ENCODE measurements at places on chromosomes 16 and 17. TPM values are rescaled to one million over a fixed set of nuclear protein-coding genes. Genes with fewer than 3 reads are reported as not detected.

Gene CD300E
- not detected for total RNA-seq

Gene WFIKKN1
- total RNA-seq: under 0.01 TPM

Gene PPM1E
- under 0.01 TPM for total RNA-seq

Gene ZC3H7A
- 25.5 TPM for total RNA-seq

Gene NHERF1
- total RNA-seq: 10.7 TPM

Gene KRTAP4-5
- total RNA-seq: not detected

Gene PRAC1
- not detected for total RNA-seq

Gene CASKIN1
- 0.19 TPM for total RNA-seq

Gene KRT33B
- total RNA-seq: under 0.01 TPM

Gene CPHXL2
- not detected for total RNA-seq

Gene SLC13A2
- not detected for total RNA-seq

Gene CSH2
- total RNA-seq: not detected

Gene FAM222B
- total RNA-seq: 3.4 TPM

Gene TBC1D3B
- not detected for total RNA-seq

Gene ARL5C
- not detected for total RNA-seq

Gene C16orf86
- total RNA-seq: 7.6 TPM

Gene MYH13
- total RNA-seq: not detected

Gene RAMP2
- total RNA-seq: 0.58 TPM

Gene NPIPB2
- total RNA-seq: 2.0 TPM

Gene SHISA6
- total RNA-seq: under 0.01 TPM

Gene STAC2
- total RNA-seq: under 0.01 TPM

All from regular cardiac myocyte (primary cell).